Upper lobe of right lung (tissue), 1 donor: ENCODE measurements at places on chromosomes 11 and 22.

DNA sequence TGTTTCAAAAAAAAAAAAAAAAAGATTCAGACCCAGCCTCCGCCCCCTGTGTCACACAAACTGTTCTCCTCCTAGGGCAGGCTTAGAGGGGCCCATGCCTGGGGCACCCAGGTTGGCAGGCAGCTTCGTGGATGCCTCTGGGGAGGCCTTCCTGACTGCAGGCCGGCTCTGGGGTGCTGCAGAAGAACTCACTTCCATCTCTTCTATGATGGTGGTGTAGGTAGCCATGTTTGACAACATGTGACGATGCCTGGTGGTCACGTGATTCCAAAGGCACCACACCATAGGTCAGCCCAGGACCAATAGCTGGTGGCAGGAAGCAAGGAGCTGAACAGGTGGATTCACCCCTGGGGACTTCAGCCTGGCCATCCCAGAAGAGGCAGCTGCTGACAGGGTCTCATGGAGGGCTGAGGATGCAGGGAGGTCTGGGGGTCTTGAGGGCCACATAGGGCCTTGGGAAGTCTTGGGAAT lies 24.1 kb upstream of the CELSR1 start:
- no peak for DNase-seq

DNA sequence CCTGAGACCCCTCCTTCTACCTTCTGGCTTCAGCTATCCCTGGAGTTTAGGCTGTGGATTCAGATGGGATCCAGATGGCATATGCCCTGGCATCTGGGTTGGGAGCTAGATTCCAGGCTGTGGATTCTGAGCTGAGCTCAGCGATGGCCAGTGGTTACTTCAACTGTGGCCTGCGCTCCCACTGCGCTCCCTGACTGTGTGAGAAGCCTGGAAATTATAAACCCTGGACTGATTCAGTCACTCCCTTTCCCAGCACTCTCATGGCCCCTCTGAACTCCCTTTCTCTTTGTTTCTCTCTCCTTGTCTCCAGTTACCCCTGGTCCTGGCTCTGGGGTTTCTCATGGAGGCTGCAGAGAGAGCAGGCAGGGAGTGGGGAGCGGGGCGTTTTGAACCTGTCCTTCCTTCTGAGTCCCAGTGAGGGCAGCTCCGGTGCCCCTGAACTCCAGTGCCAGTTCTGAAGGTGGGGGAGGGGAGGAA lies 4.8 kb downstream of the ARHGEF17 start:
- DNase-seq, result no peak

GRCh38 chr22:22019659-22020424 lies 37.3 kb upstream of the TOP3B start:
- DNase-seq, result no peak

- DNase-seq, result no peak
Observed at GRCh38 chr11:111729071-111729830, 36.9 kb downstream of the PPP2R1B start.

DNA sequence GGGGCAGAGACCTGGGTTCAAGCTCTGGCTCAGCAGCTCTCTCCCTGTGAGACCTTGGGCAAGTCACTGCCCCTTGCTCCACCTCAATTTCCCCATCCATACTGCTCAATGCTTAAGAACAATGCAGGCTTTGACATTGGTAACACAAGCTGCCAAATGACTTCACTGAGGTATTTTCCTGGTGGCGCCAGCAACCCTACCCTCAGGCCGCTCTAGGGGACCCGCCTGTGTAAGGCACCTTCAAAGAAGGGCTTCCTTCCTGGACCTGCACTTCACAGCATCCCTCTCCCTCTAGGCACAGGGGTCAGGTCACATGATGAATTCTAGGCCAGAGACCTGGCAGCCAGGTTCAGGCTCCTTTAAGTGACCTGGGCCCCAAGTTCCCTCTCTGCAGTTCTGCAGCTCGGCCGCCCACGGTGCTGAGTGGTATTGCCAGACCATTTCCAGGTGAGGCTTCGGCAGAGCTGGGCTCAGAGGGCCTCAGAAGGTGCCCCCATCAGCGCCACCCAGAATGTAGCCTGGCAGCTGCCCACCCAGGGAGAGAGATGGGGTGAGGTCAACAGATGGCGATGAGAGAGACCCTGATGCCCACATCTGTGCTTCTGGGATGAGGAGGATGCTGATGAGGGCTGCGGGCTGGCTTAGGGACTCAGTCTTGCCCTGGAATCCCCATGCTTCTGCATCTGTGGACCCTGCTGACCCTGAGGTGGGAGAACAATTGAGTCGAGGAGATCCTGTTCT lies 4.5 kb downstream of the WNT11 start:
- DNase-seq, result no peak
